AG20443 (cell line): ENCODE measurements at places on chromosomes 4 and X.

DNA sequence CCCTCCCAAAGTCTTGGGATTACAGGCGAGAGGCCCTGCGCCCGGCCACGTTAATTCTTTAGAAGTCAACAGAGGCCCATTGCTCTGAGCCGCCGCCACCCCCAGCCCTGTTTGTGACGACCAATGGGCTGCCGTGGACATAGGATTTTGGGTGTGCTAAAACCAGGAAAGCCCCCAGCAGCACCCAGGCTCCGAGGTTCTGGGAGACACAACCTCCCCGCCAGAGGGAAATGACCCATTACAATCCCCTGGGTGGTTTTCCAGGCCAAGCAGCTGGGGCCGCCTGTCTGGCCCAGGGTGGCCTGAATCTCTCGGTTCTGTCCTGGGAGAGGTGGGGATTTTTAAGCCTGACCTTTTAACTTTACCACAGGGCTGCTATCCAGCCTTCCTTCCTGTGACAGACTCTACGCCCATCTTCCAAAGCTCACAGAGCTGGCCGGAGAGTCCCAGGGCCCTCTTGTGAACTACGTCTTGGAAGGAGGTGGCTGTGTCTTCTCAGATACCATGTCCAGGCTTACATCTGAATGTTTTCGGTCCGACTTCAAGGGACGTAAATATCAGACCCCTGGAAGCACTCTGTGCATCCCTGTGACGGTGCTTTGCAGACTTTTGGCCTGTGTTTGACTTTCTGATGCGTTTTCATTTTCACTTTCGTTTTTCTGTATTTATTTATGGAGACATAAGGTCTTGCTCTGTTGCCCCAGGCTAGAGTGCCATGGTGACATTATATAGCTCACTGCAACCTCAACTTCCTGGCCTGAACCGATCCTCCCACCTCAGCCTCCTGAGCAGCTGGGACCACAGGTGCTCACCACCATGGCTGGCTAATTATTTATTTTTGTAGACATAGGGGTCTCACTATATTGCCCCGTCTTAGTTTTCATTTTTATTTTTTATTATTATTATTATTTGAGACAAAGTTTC is 36.0 kb downstream of the P2RY8 start:
- no peak for DNase-seq

GRCh38 chrX:40418813-40419195 is 162.0 kb upstream of the ATP6AP2 start:
- DNase-seq: no peak

- no peak for DNase-seq
Measured at GRCh38 chr4:54516556-54517215, 141.1 kb upstream of the KIT start.

- DNase-seq: no peak
Measured at GRCh38 chr4:102537269-102537668, 36.1 kb downstream of the NFKB1 start.

- DNase-seq: no peak
Measured at GRCh38 chr4:23337292-23337691, 552.6 kb downstream of the PPARGC1A start.

- no peak for DNase-seq
Measured at GRCh38 chr4:175306436-175306835, 388.3 kb downstream of the ADAM29 start.

DNA sequence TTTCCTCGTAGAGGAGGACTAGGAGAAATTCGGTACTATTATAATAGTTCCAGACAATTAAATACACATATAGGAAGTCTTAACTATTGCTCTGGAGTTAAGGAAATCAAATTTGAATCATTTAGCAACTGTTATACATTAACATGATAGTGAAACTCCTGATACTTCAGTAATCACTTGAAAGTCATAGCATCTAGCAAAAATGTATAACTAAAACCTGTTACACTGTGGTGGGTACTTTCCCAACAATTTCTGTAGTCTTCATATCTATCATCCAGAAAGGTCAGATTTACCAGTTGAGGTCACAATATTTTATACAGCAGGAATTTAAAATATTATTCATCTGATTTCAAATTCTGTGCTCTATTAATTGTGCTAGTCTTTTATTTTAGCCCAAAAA is 669.6 kb upstream of the PCDH10 start:
- DNase-seq: no peak

GRCh38 chr4:102832667-102833066 is 5.3 kb upstream of the UBE2D3 start:
- no peak for DNase-seq
